ENCODE measurements at places on chromosomes 7 and 10.

- no peak for DNase-seq
Measured at GRCh38 chr7:55113760-55114540, 95.1 kb downstream of the EGFR start.

- no peak for DNase-seq
Measured at GRCh38 chr7:94295850-94296249, 98.8 kb upstream of the COL1A2 start.

GRCh38 chr10:101646364-101646763 lies 48.6 kb downstream of the FBXW4 start:
- DNase-seq, result no peak

GRCh38 chr7:120931243-120931642 lies 19.3 kb upstream of the ING3 start:
- DNase-seq, result no peak

- no peak for DNase-seq
Measured at GRCh38 chr7:99267481-99267840, 5.2 kb upstream of the MYH16 start.

- no peak for DNase-seq
Measured at GRCh38 chr7:99752356-99752755, 17.4 kb upstream of the CYP3A7 start.

- DNase-seq, result no peak
Measured at GRCh38 chr7:74231232-74231590, 21.4 kb downstream of the LAT2 start.

- DNase-seq, result no peak
Measured at GRCh38 chr7:42057331-42057730, 179.7 kb downstream of the GLI3 start.
